Breast epithelium (tissue), 4 donors: ENCODE measurements at places on chromosomes 11 and 22. TPM values are rescaled to one million over a fixed set of nuclear protein-coding genes. Genes with fewer than 3 reads are reported as not detected.

DNA sequence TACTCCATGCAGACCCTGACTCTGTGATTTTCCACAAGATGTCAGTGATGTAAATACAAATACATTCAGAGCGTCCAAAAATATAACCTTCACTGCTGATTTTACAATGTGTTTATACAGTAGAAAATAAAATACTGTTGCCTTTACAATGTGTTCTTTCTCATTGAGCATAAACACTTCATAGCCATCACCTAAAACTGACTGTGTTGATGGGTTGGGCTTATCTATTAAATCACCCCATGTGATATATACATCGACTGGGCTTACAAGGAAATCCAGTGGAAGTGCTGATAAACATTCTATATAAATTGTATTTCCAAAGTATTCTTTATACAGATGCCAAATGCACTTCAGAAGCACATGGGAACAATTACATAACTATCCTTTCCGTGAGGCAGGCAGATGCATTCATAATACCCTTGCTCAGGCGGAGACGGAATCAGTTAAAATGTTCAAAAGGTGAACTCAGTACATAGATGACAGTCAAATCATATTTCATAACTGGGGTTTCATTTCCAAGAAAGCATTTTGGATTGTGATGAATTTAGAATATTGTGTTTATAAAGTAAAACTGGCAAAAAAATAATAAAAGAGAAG, 27.7 kb downstream of the DDI1 start:
- DNase-seq: no peak

Gene OTUB1
- 79.3 TPM for total RNA-seq

Gene SCGB1C1
- total RNA-seq: not detected

Gene CYP2D6
- 2.0 TPM for total RNA-seq

Gene CD151
- total RNA-seq: 343 TPM

Gene RNF121
- 21.8 TPM for total RNA-seq

DNA sequence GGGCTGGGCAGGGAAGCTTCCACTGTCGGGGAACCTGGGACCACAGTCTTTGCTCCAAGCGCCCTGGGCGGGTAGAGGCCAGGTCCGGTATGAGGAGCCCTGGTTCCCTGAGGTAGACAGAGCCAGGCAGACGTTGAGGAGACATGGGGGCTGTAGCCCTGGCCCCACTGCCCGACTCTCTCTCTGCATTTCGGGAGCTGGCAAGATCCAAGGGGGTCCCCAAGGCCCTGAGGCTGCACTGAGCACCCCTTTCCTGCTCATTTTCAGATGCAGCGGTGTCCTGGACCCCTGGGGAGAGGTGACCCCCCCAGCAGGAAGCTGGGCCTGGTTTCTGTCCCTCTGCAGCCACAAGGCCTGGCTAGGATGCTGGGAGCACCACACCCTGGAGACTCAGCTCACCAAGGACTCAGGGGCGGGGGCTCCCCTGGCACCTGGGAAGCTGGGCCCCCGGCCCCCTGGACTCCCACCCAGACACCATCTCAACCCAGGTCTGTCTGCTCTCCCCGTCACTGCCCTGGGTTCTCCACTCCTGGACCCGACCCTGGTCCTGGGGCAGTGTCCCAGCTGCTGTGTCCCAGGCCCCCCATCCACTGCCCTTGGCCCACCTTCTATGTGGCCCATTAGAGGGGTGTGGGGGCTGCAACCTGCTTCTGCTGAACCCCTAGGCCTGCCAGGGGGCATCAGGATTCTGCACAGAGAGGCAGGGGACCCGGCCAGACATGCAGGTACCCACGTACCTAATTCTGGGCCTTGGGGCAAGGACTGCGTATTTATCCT, 15.0 kb upstream of the MUC6 start:
- DNase-seq: no peak

- no peak for DNase-seq
Measured at GRCh38 chr11:40291329-40291728, 1168.1 kb downstream of the LRRC4C start.

Gene E2F8
- total RNA-seq: 0.64 TPM

Gene DYNC2H1
- 36.7 TPM for total RNA-seq

DNA sequence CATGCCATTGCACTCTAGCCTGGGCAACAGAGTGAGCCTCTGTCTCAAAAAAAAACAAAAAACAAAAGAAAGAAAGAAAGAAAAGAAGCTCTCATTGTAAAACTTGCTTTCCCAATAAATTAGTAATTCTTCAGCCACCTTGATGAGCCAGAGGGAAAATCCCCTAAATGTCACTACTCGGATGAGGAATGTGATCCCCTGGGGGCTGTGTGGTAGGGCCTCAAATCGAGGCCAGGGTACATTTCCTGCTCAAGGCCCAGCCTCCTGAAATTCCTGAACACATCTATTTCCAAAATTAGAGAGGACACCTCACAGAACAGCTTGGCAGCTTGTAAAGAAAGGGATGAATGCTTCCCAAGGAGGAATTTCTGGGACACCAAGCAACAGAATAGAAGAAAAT, 147.1 kb upstream of the SESN3 start:
- no peak for DNase-seq

Gene DNAJB7
- total RNA-seq: not detected

DNA sequence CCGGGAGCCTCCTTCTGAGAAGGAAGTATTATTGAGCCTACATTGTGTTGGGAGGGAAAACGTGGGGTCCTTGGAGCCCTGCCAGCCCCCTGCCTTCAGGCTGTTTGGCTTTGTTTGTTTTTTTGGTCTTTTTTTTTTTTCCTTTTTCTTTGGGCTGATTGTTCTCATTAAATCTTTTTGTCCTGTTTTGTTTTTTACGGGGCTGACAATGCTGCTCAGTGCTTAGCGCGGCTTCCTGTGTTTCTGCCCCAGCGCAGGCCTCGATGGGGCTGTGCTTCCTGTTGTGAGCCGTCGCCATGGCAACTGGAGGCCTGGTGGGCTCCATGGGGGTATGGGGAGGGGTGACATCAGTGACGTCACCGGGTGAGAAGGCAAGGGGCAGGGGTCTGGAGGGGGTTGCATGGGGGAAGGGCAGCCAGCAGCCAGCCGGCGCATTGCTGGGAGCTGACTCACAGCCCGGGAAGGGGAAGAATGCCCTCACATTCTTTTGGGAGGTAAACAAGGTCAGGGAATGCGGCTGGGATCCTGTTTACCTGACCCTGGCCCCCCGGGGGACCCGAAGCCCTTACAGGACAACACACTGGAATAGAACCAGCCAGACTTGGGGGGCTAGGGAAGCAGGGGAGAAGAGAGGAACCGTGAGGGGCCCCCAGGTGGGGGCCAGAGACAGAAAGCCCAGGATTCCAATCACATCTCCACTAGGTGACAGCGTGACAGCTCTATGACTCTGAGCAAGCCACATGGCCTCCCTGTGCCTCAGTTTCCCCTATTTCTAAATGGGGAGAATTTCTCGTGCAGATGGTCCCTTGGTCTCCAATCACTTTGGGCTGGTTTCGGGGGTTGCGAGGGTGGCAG, 22.2 kb upstream of the CBX7 start:
- DNase-seq: peak; percentile 78

Gene DUSP8
- total RNA-seq: 2.9 TPM

GRCh38 chr11:113119074-113119473, 157.9 kb downstream of the NCAM1 start:
- DNase-seq: no peak

Gene HTR3B
- total RNA-seq: not detected

- DNase-seq: no peak
Measured at GRCh38 chr11:34648036-34648435, 27.1 kb downstream of the EHF start.

DNA sequence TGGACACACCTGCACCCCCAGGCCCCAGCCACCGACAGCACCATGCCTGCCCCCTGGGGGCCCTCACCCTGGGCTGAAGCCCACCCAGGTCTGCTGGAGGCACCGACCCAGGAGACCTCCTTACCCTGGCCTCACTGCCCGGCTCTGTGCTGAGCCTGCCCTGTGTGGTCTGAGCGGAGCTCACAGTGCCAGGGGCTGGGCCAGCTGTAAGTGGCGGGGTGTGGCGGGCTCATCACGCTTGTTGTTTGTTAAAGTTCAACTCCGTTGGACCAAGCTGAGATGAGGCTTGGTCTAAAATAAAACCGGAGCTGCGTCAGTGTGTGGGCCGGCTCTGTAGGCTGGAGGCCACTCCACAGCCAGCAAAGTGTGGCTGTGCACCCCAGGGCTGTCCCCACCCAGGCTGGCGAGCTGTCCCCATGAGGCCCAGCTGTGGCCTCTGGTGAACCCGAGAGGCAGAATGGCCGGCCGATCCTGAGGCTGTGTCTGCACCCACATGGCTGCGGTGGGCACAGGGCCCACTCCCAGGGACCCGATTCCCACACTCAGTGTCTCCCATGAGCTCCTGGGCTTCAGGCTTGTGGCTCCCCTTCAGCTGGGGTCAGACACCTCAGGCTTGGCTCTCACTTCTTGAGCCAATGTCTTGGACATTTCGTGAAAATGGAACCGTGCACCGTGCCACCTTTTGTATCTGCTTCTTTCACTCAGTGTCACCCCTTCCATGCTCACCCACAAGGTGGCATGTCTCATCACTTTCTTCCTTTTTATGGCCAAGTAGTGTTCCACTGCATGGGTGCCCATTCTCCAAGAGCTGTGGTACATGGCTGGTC, 137.9 kb downstream of the CTTN start:
- DNase-seq: peak; percentile 35

DNA sequence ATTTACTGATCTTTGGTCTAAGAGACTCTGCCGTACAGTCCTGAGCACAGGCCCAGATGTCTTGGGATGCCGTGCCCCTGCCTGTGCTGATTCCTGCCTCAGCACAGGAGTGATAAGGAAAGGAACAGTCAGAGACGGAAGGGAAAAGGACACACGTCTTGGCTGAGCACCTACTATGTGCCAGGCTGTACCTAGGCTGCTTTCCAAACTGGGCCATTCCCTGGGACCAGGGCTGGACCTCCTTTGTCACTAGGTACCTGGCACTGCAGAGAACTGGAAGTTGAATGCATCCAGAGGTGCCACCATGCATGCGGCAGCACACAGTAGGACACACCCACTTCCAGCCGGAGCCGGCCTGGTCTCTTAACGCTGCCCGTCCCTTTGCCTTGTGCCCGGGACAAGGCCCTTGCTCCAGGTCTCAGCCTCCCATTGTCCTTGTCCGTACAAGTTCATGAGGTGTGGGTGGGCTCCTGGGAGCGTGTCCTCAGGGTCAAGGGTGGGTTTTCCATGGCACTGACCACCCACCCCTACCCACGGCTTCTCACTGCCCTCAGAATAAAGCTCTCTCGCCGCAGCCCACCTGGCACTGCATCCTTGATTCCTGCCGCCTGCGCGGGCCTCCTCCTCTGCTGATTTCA, 1.1 kb upstream of the SSTR3 start:
- no peak for DNase-seq

GRCh38 chr22:37054056-37054395, 2.5 kb downstream of the KCTD17 start:
- DNase-seq: no peak

DNA sequence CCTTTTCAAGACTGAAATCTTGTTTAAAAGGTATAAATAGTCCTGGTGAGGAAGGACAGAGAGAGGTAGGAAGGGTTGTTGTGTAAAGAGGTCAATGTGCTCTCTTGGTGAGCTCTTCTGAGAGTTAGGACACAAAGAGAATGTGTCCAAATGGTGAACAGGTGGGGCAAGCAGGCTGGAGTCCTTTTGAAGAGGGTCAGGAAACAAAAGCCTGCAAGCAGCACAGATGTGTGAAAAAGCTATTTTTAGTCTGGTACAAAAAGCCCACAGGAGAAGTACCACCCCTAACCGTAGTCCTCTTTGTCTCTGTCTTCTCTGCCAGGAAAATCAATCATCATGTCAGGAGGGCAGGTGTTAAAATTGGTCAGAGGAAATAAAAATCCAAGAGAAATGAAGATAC, 54.4 kb upstream of the SYN3 start:
- no peak for DNase-seq

DNA sequence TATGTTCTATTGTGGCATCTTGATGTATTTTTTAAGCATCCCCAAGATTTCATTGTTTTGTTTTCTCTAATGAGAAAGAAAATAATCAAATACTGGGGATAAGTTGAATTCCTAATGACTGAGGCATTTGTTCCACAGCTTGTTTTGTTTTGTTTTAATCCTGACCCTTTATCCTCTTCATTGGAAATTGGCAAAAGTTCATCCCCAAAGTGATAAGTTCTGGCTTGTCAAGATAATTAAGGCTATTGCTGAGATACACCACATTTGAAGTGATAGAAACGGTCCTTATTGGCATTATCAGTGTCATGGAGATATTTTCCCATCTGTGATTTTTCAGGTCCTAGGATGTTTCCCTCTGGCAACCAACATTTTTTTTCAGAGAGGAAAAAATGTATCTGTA, 65.0 kb downstream of the SLC36A4 start:
- DNase-seq: no peak

DNA sequence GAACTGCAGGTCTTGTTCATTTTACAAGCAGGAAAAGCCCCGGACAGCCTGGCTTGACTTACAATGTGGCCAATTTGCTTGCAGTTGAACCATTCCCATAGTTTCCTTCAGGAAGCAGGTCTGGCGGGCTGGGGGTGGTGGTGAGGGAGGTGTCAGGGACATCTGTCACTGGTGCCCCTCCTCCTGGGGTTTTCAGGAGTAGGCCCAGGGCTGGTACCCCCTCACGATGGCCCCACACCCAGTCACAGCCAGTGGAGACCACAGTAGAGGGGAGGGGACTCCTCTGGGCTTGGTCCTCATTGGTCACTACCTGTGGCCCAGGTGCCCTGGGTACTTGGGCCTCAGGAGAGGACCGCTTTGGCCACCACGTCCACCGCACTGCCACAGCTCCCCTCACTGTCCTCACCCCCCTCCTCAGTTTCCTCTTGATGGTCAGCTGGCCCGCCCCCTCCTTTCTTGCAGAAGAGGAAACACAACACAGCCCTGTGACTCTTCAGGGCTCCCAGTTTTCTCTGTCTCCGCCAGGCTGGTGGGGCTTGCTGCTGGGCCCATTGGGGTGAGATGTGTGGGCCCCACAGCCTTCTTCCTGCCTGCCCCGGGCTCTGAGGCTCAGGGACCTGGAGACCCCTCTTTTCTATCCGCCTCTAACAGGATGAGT, 39.8 kb upstream of the SHISAL1 start:
- DNase-seq: no peak

- DNase-seq: no peak
Measured at GRCh38 chr11:11253497-11253896, 99.6 kb downstream of the CSNK2A3 start.

DNA sequence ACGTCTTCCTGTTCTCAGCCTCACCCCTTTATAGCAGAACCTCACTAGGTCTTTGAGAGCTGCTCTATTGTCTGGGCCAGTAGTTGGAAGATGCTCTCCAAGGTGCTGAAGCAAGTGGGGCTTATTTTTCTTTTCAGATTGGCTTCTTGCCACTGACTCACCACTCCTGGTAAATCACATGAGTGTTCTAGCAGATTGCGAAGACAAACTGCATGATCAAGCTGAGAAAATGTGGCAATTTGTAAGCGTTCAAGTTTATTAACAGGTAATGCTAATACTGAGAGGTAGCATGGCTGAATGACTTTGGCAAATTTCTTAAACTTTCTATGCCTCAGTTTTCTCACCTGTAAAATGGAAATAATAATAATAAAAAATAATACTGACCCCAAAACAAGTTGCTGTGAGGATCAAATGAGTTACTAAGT, 59.2 kb downstream of the CACNG2 start:
- DNase-seq: no peak

Gene MUC6
- not detected for total RNA-seq
